OCI-M1 (cell line): ENCODE measurements at places on chromosomes 13 and 19.
A peak's percentile ranks its signal among the peaks of the same experiment; 100 is the strongest.

GRCh38 chr13:23986619-23987018 is 89.3 kb upstream of the C1QTNF9B start:
- no peak for DNase-seq

- no peak for DNase-seq
Measured at GRCh38 chr19:35752746-35753350, 4.0 kb downstream of the HSPB6 start.

- DNase-seq, result no peak
Measured at GRCh38 chr19:41940731-41941409, 12.6 kb upstream of the ERFL start.

DNA sequence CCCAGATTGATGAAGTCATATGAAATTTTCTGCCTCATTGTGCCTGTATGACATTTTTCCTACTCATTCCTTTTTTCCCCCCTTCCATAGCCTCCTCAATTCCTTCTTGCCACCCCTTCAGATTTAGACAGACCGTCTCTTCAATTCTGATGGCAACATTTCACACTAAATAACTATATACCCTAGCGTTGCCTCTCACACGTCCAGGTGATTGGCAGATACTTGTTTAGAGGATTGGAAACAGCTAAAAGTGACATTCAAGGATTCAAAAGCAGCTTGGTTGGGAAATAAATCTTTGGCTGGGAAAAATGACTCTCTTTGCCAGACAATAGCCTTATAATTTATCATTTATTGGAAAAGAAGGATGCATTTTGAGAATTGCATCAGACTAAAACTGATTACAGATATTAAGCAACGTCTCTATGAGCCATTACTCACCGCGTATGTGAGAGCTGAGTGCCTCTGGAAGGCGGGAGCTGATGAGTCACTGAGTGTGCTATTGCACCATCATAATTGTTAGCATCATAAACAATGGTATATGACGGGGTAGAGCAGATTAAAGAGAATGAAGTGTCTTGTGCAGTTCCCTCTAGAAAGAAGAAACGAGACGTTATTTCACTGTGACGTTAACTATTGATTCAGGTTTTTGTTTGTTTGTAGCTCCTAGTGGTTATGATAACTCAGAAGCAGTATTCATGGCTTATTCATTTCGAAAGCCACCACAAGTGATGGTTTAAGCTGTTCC is 61.1 kb upstream of the FAM216B start:
- DNase-seq, result peak; percentile 93

DNA sequence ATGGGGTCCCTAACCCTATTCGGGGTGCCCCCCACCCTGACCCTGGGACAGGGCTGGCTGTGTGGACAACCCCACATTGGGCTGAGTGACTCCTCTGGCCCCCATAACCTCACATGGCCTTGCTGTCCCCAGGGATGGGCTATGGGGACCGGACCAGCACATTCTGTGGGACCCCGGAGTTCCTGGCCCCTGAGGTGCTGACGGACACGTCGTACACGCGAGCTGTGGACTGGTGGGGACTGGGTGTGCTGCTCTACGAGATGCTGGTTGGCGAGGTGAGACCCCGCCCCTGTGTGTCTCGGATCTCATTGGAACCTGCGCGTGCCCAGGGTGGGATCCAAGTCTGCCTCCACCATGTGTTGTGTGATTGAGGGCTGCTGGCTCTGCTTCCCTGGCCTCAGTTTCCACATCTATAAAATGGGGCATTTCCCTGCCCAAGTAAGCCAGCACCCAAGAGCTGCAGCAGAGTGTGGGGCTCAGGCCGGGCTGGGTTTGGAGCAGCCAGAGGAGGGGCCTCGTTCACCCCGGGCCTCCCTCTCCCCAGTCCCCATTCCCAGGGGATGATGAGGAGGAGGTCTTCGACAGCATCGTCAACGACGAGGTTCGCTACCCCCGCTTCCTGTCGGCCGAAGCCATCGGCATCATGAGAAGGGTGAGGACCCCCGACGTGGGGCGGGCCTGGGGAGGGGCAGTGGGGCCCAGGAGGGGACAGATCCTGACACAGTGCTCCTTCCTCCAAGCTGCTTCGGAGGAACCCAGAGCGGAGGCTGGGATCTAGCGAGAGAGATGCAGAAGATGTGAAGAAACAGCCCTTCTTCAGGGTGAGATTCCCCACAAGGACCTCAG is 4.9 kb downstream of the PTGER1 start:
- DNase-seq, result no peak

- DNase-seq, result peak; percentile 26
Measured at GRCh38 chr19:45753548-45753947, 15.5 kb downstream of the SIX5 start.

DNA sequence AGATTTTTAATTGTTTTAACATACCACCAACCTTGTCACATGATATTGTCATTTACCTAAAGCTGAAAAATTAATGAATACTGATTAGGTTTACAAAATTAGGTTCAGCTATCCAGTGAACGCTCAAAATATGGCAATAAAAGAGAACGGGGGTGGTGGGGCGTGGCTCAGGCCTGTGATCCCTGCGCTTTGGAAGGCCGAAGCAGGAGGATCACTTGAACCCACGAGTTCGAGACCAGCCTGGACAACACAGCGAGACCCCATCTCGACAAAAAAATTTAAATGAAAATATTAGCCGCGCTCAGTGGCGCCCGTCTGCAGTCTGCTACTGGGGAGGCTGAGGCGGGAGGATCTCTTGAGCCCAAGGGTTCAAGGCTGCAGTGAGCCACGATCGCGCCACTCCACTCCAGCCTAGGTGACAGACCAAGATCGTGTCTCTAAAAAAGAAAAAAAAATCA is 516 bp upstream of the FAM32A start:
- DNase-seq, result no peak

GRCh38 chr13:93409816-93410215 is 183.2 kb downstream of the GPC6 start:
- no peak for DNase-seq

DNA sequence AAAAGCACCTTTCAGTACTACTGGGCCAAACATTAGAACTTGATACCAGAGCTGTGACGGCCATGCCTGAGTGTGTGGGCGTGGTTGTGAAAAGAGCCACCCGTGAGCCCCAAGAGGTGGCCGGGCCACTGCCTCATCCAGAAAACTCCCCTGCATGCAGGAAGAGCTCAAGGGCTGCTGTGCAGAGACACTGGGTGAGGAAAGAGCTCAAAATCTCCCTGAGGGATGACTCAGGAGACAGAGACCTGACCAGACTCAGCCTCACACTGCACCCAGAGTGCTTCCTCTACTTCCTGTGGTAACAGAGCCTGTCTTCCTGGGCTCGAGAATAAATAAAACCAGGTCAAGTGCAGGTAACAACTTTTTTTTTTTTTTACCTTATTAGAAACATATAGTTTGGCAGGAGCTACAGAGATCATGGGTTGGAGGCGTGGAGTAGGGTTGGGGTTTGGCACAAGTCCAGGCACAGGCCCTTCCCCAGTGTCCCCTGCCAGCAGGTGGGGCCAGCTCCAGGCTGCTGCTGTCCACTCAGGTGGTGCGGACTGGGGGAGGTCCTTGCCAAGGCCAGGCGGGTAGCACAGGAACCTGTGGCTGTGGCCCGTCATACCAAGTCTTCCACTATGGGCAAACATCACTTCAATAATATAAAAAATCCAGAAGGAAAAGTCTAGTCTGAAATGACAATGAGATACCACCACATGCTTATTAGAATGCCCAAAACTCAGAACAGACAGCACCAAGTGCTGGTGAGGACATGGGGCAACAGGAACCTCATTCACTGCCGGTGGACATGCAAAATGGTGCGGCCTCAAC is 25.5 kb downstream of the ELL start:
- peak; percentile 24 for DNase-seq

DNA sequence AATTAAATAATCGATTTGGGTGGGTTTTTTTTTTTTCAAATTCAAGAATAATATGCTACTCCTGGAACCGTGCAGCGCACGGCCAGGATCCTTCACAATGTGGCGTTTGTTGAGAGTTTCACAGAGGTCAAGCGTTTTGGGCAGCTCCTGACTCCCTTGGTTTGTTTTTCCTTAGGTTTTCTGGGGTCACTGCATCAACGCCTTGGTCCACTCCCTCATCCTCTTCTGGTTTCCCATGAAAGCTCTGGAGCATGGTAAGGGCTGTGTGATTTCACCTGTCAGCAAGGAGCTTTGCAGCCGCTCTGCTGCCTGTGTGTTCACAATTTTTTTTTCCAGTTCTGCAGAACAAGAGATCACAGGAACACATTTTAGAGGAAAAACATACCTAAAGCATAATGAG is 212.4 kb downstream of the SHISA2 start:
- DNase-seq, result no peak

DNA sequence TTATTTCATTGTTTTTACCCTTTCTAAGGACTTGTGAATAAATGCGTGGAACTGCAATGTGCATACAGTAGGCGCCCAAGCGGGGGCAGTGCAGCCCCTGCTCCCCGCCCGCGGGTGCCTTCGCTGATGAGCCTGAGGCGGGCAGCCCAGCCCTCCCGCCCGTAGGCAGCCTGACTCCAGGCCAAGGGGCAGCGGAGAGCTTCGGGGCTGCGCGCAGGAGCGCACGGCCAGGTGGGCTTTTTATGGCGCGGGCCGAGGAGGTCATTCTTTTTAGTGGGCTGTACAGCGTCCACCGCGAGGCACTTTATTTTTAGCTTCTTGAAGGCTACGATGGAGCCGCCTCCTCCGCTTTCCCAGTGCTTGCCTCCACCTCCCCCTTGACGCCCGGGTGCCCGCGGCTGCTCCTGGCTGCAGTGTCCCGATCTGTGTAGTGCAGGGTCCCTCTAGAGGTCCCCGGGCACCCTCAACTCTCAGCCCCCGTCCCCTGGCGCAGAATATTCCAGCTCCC is 60.5 kb downstream of the CCNE1 start:
- DNase-seq, result no peak

DNA sequence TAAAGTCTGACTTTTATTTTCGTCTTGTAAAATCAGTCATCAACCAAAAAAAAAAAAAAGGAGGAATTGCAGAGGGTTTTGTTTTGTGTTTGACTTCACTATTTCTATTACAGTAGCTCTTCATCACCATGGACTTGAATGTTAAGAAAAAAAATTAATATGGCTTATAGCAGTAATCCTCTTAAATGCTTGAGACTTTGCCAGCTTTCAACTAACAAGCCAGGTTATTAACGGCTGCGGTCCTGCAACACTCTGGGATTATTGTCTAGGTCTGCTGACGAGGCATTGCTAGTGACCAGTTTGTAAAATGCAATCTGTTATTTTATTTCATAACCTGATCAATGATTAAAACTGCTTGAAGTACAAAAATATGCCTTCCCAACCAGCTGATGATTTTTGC is 647.2 kb upstream of the KLHL1 start:
- DNase-seq, result no peak

DNA sequence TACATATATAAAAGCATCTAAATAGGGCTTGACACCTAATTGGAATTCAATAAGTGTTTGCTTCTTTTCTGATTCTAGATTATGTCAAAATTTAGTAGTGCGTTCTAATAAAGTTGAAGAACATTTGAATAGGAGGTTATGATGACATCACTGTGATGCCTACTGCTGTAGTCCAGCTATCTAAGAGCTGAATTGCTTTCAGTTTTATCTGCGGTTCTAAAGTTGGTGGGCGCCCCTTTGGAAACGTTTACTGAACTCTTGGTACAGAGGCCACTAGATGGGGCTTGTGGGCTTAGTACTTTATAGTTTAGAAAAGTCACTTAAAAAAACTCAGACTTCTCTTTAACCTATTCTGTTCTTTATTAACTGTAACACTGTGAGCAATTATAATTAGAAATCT is 776.9 kb downstream of the GPC5 start:
- peak; percentile 96 for DNase-seq

- DNase-seq, result no peak
Measured at GRCh38 chr13:34864671-34865070, 77.4 kb upstream of the NBEA start.

- no peak for DNase-seq
Measured at GRCh38 chr19:307111-307531, 15.9 kb upstream of the PLPP2 start.

GRCh38 chr13:102203718-102204117 is 198.1 kb downstream of the FGF14 start:
- DNase-seq, result no peak

DNA sequence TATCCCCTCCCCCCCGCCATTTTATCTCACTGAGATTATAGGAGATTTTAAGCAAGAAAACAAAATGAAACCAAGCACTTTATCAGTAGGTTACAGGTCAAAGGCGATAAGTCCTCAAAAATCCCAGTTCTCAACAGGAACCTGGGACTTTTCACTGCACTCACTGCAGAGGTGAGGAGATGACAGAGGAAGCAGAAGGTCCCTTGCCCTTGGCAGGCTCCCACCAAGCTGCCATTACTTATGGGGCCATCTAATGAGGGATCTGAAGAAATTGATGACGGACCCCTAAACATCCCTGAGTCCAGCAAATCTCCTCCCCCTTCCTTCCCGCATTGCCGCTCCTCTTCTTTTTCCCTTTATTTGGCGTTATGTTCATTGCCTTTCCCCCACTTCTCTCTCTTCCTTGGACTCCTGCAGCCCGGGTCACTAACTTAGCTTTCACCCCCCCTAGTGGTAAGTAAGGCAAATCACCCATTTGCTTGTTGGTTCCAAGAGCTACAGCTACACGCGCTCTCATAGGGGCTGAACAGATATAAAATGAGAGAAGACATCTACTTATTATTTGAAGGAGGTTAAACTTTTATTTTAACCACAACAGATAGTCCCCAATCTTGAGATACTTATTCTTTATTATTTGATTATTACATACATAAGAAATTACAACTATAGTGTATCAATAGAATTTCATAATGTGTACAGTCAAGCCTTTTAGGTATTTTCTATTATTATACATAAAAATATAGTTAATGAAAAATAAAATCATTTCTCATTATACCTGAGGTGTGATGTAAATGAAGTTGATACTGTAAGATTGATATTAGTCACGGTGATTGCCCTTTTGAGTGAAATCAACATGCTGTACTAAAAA is 52.0 kb upstream of the ARGLU1 start:
- peak; percentile 77 for DNase-seq

- DNase-seq, result no peak
Measured at GRCh38 chr13:109101550-109102144, 472.2 kb downstream of the MYO16 start.

DNA sequence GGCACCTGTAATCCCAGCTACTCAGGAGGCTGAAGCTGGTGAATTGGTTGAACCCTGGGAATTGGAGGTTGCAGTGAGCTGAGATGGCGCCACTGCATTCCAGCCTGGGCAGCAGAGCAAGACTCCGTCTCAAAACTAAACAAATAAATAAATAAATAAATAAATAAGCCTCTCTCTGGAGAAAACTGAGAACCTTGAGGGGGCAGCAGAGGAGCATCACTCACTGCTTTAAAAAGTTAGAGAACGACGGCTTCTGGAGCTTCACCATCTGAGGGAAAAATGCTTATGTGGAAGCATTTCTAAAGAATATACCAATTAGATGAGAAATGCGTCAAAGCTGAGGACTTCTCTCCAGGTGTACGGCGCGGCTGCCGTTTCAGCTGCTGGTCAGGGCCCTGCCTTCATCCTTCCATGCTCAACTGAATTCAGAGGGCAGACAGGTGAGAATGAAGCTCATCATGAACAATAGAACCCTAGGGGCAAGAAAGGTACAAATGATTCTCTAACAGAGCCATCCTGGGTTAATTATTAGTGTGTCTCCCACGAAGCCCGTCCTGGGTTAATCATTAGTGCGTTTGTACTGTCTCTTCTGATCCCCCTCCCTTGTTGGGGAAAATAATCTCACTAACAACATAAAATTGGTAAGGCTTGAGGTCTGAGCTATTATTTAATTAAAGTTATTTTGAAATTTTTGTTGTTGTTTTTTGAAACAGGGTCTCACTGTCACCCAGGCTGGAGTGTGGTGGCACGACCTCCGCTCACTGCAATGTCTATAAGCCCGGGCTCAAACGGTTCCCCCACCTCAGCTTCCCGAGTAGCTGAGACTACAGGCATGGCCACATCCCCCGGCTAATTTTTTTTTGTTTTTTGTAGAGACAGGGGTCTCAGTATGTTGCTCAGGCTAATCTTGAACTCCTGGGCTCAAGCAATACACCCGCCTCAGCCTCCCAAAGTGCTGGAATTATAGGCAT is 80.1 kb downstream of the IPO5 start:
- peak; percentile 53 for DNase-seq
